ENCODE measurements at places on chromosomes 16 and 17. TPM values are rescaled to one million over a fixed set of nuclear protein-coding genes. Genes with fewer than 3 reads are reported as not detected.

RNF157 gene
- total RNA-seq, result 14.9 TPM

DNA sequence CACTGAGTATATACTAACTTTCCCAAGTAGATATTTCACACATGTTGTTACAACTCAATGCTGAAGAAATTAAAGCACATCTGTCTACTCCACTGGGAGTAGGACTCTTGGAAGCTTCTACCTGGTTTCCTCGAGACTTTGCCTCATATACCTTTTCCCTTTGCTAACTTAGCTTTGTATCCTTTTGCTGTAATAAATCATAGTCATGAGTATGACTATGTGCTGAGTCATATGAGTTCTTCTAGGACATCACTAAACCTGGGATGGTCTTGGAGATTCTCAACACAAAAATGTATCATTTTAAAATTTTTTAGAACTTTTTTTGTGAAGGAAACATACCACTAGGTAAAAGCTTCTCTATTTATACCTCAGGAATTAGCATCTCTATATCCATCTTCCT is 39.8 kb downstream of the ABCA5 start:
- no peak for DNase-seq

GRCh38 chr16:54140057-54140787 is 146.4 kb downstream of the IRX3 start:
- no peak for DNase-seq

CLEC19A gene
- total RNA-seq, result 0.35 TPM

DNA sequence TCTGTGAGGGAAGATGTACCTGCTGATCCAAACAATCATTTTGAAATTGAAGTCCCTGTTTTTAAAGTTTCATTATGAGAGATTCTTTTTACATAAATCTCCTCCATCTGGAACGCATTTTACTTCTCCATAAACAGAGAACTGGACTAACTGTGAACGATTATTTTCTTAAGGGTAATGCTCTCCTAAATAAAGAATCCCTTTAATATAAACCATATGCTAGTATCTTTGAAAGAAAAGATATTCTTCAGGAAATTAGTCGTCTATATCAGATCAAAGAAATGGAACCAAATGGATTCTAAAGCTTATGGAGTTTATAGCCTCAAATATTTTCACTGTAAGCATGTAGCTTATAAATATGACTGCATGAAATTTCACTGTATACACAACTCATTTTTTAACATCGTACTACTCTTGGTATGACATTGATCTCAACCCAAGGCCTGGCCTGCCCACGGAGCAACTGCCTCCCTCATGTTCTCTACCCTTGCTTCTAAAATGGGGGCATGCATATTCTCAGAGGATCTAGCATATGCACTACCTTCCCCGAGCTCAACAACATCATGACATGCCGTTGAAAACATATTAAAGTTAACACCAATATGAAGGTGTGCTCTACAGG is 66.4 kb downstream of the MYH10 start:
- DNase-seq, result no peak
